Cardiac septum (tissue), 1 donor: ENCODE measurements at places on chromosomes 1 and 21.

GRCh38 chr1:185376288-185376687 is 59.2 kb upstream of the IVNS1ABP start:
- DNase-seq: no peak

DNA sequence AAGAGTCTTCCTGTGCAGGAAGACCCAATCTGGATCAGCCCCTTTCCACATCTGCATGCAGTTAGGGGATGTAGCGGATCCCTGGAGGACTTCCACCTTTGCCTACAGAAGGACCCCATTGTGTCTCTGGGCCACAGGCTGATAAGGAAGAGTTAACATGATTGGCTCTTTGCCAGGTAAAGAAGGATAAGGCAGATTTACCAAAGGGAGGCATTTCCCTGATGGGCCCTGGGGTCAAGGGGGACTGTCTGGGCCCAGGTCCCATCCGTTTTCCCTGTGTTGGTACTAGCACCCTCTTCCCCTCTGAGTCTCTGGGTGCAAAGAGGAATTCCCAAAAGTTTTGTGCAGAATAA is 29.1 kb downstream of the SLC26A9 start:
- no peak for DNase-seq

DNA sequence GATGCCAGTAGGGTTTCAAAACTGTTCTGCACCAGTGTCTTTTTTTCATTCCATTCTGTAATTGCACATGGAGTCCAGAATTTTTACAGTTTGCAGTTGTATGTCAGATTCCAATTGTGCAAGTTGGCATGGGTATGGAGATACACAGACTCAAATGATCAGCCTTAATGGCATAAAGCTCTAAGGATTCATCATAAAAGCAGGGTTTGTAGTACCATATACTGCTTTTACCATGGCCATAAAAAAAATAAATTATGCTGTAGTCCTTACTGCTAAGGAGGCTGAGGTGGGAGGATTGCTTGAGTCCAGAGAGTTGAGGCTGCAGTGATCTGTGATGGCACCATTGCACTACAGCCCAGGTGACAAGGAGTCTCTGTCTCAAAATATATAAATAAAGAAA is 10.3 kb downstream of the MTARC1 start:
- no peak for DNase-seq

- no peak for DNase-seq
These were observed 30.3 kb downstream of the GLIS1 start for GRCh38 chr1:53708687-53709086.

DNA sequence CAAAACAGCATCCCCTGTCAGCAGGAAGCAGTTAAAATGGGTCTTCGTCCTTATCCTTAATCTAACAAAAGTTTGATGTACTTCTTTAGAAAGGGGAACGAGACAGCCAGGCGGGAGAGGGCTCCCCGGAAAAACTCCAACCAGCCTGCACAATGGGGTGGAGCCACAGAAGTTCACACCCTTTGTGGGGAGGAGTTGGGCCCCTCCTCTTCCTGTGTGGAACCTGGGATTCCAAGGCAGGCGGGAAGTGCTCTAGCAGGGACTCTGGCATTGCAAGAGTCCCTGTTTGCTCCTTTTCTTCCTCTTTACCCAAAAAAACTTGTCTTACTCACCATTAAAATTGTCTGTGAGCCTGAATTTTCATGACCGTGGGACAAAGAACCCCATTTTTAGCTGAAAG is 47.7 kb downstream of the FCRL5 start:
- no peak for DNase-seq

DNA sequence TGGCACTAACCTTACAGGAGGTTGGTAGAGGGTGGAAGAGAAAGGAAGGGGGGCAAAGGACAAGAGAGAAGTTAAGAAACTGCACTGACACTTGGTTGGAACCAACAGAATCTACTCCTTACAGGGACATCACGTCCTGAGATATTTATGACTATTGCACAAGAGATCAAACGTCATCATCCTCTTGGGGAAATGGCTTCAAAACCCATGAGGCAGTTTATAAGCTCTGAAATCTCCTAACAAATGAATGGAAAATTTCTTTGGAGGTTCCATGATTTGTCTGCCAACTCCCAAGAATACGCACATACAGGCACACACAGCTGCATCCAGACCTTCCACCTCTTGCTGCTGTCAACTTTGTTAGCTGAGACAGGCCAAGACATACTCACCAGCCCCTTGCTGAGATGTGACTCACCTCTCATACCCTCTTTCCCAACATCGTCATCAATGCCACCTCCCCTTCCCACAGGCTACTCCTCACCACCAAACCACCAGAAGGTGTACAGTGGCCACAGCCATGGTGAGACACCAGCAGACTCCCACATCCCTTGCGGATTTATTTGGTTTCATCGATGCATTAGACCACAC is 135.5 kb downstream of the SETD4 start:
- DNase-seq: no peak

DNA sequence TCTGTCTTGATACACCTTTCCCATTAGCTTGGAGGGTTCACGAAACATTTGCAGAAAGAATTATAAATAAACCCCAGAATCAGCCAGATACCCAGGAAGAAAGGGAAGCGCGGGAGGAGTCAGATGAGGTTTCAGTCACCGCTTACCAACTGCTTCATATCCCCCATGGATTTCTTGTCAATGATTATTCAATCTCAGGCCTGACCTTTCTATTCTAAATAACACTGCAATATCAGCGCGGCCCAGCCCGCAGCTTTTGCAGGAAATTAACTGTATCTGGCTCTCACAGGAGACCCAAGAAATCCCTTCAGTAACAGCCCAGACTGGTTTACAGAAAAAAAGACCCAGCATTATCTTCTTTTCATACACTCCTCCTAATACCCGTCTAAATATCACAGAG is 308.6 kb downstream of the PBX1 start:
- no peak for DNase-seq

GRCh38 chr1:17669866-17670451 is 85.2 kb upstream of the ACTL8 start:
- DNase-seq: peak; percentile 85

DNA sequence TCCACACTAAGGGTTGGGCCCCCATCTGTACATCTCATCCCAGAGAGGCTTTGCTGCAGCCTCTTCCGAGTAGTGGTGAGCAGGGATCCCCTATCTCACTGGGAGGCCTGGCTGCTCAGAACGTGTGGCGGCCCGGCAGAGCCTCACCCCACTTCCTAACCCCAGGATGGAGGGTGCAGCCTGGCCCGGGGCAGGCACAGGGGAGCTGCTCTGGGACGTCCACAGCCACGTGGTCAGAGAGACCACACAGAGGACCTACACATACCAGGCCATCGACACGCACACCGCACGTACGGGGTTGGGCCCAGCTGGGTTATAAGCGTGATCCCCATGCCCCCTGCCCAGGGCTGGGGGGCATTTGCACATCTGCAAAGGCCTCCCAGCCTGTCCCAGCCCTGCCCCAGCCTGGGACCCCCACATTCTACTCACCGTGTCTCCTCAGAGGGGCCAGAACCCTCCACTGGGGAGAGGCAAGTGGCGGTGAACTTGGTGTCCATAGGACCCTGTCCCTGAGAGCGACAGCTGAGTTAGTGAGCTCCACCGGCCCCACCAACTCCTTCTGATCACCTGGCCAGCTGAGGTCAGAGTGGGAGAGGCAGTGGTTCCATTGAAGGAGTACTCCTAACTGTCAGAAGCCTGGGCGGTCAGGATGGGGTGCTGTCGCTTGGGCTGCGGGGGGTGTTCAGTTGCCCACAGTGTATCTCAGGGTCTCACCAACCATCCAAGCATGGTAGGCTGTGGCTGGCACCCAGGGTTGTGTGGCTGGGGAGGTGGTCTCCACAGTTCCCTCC is 41.2 kb downstream of the TRIM11 start:
- DNase-seq: peak; percentile 62

- no peak for DNase-seq
These were observed 64.1 kb upstream of the RNPC3 start for GRCh38 chr1:103461161-103462105.

GRCh38 chr1:22056936-22057335 is 4.4 kb downstream of the CDC42 start:
- DNase-seq: no peak

- DNase-seq: no peak
These were observed 36.8 kb downstream of the KCNAB2 start for GRCh38 chr1:6082430-6082971.

- DNase-seq: no peak
These were observed 338.8 kb upstream of the VAMP3 start for GRCh38 chr1:7432102-7432899.

GRCh38 chr1:84665703-84666317 is 24.5 kb downstream of the SSX2IP start:
- no peak for DNase-seq

DNA sequence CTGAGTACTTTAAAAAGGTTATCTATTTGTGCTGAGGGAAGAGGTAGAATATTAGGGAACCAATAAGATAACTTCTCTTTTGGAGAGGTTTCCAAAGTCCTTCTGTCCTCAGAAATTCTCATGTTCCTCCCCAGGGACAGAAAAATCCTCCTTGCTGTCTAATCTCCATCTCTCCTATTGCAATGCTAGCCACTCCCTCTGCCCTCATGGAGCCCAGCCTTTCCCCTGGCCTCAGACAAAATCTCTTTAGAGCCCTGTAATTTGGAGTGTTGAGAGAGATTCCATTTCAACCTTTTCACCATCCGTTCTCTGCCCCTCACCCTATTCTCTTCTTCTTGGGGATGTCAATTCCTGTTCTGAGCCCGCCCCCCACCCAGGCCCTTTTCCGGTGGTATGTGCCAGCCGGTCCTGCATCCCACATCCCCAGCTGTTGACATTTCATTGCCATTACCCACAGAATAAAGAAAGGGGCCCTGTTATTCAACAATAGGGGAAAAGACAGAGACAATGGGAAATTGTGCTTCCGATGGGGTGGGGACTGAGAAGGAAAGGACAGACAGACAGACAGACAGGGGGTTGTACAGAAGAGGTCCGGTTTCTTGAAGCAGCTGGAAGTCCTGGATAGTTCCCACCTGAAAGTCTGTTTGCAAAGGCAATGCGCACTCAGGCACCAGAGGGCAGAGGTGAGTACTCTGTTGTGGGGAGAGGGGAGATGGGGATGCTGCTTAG is at the start of gene HAPLN2:
Gene HAPLN2, plus strand, starts transcription at position 563 of the 729 bp plus-strand sequence. CDS start 4,076 bp downstream, outside the sequence.
- DNase-seq: peak; percentile 55

GRCh38 chr1:11499601-11500331 is 20.8 kb downstream of the DISP3 start:
- DNase-seq: no peak

DNA sequence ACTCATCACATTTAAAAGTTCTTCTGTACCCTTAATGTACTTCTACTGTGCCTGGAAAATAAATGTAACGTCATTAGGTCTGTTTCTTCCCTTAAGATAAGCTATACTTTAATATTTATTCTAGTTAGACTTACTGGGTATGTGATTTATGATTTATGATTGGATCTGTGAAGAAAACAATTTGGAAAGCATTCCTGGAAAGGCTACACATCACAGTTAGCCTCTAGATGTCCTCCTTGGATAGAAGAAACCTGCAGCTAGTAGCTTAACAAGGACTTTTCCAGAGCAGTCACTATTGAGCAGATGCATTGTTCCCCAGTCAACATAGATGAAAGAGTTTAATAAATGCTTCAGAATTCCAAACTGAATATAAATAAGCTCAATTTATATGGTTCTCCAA is 22.2 kb upstream of the ABL2 start:
- no peak for DNase-seq

- DNase-seq: no peak
These were observed 30.2 kb upstream of the CLDN14 start for GRCh38 chr21:36509973-36510664.

DNA sequence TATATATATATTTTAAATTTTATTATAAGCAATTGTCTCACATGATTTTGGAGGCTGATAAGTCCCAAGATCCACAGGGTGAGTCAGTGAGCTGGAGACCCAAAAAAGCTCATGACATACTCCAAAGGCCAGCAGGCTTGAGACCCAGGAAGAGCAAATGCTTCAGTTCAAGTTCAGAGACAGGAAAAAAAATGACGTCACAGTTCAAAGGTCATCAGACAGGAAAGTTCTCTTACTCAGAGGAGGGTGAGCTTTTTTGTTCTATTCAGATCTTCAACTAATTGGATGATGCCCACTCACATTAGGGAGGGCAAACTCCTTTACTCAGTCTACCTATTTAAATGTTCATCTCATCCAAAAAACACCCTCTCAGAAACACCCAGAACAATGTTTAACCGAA is 18.2 kb downstream of the RXRG start:
- no peak for DNase-seq

DNA sequence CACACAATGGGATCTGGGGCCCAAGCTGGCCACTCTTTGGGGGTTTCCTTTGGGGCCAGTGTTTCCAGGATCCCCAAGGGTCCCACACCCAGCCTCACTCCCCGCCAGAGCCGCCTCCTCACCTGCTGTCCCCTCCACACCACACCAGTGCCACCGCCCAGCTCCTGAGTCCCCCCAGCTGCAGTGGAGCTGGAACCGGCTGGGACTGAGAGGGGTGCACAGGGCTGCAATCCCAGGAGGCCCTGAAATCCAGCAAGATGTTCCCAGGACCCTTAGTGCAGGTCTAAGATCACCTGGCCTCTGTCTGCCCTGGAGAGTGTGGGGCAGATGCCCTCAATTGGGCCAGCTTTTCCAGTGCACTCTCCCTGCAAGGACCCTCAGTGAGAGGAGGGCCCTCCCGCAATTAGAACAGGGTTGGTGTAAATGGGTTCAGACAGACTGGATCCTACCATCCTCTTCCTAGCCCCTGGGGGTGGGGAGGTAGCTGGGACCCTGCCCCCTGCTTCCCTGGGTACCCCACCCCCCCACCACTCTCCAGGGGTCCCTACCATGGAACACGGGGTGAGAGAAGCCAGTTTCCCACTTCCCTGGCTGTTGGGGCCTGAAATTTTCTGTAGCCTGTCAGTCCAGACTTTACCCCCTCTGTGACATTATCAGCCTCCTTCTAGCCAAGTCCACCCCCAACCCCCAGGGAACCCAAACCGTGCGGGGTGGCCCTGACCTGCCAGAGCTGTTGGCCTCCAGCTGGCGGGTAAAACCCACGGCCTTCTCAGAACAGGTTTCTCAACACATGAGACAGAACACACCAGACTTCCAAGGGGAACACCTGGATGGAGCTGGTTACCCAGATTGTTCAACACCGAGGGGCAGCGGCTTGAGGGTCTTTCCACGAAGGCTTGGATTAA is 7.0 kb downstream of the KRTAP10-12 start:
- DNase-seq: peak; percentile 58

GRCh38 chr1:24195874-24196273 is 8.8 kb upstream of the IFNLR1 start:
- peak; percentile 62 for DNase-seq

- no peak for DNase-seq
These were observed 182.3 kb downstream of the CAMTA1 start for GRCh38 chr1:6967431-6968111.

GRCh38 chr1:59814901-59815825 is at the start of gene HOOK1:
TSS of gene HOOK1 (plus strand) at chr1:59814949. CDS start at chr1:59815118, 169 bp downstream.
- no peak for DNase-seq

DNA sequence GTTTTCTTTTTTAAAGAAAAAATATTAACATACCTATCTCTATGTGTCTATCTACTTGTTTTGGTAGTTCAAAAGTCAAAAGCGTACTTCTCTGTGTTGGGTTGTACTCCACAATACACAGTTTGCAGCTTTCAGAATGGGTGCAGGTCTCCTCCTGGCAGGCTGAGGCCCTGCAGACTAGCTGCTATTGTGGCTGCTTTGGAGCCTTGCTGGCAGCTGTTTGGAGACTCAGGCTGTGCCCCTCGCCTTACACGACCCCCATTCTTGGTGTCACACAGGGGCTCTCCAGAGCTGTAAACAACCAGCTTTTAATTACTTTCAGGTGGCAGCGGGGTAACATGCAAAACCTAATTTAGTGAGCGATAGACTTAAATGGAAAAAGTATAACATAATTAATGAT is 160.4 kb downstream of the DSCAM start:
- DNase-seq: no peak

- DNase-seq: no peak
These were observed 10.0 kb downstream of the SLC16A4 start for GRCh38 chr1:110380672-110381283.

GRCh38 chr1:200238311-200238710 is 171.5 kb downstream of the ZNF281 start:
- DNase-seq: no peak
